Fibroblast of skin of back (primary cell): ENCODE measurements at places on chromosomes 6 and 20.

DNA sequence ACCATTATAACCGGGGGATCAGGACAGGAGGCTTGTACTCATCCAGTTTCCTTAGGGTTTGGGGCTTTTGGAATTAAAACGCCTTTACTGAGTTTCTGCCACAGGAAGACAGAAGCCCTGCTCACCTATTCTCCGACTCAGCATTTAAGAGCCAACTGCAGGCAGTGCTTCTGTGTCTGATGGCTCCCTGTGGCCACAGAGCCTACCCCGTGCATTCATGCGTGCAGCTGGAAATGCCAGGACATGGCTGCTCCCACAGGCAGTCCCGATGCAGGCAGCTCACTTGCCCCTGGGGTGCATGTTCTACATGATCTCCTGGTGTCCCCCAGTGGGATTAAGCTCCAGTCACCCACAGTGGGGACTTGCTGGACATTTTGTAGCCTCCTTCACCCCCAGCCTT lies 22.2 kb downstream of the ZNF831 start:
- DNase-seq, result no peak

GRCh38 chr20:50980071-50980681 lies 21.6 kb downstream of the MOCS3 start:
- DNase-seq, result peak; percentile 99

DNA sequence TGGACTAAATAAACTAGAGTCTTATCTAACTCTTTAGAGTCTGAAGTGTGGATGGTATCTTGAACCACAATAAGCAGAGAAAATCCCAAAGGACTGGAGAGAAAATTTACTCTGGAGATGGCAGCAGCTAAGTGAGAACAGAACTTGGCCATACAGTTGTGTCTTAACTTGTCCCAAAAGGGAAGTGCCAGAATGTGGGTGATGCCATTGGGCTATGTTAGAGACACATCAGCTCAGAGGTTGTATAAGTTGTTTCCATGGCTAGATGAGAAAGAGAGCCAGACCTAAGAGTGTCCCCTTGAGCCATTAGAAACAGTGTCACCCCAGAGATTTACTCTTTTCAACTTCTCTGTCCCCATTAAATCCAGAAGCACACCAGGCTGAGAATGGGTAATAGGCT lies 36.2 kb downstream of the FOXO3 start:
- DNase-seq, result no peak

GRCh38 chr6:117536317-117536716 lies 53.8 kb downstream of the DCBLD1 start:
- DNase-seq, result no peak

DNA sequence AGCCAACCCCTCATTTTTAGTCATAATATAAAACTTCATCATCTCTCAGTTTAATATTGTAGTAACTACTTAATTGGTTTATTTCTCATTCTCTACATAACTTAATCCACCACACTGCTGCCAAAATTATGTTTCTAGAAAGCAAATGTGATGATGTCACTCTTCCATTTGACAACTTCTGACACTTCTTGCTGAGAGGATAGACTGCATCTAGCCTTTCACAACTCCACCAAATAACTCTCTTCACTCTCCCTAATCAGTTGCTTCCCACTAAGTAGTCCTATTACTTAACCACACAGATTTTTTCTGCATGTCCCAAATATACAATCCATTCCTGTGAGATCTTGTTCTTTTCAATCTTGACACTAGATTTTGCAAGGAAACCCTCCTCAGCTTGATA lies 951.3 kb downstream of the EPHA7 start:
- no peak for DNase-seq

- DNase-seq, result no peak
Observed at GRCh38 chr6:37874726-37875125, 55.2 kb downstream of the ZFAND3 start.

- DNase-seq, result no peak
Observed at GRCh38 chr6:167682125-167682524, 144.6 kb upstream of the AFDN start.

GRCh38 chr20:37527638-37528445 lies at the start of gene BLCAP:
BLCAP (minus strand) TSS chr20:37527876; CDS start chr20:37519174, 8,702 bp downstream.
- DNase-seq, result peak; percentile 84

DNA sequence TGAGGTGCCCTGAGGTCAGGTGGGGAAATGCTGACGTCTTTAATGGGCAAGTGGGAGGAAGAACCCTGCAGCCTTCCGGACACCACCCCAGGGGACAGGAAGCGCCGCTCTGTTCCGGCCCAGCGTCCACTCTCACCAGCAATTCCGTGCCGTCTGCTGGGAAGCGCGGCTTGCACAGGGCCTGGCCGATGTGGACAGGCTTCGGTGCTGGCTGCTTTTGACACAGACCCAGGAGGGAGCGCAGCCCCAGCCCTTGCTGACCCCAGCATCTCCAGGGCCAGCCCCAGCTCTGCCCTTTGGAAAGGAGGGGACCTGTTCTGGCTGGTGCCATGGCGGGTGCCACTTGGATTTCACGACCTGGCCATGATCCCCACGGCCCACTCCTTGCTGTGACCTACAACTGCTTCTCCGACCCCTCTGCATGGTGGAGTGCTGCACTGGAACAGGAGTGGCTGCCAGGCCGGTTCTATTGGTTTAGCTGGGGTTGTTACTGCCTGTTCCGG lies 123.2 kb downstream of the DLL1 start:
- DNase-seq, result no peak

- DNase-seq, result no peak
Observed at GRCh38 chr20:33407251-33407650, 5.9 kb upstream of the CDK5RAP1 start.

DNA sequence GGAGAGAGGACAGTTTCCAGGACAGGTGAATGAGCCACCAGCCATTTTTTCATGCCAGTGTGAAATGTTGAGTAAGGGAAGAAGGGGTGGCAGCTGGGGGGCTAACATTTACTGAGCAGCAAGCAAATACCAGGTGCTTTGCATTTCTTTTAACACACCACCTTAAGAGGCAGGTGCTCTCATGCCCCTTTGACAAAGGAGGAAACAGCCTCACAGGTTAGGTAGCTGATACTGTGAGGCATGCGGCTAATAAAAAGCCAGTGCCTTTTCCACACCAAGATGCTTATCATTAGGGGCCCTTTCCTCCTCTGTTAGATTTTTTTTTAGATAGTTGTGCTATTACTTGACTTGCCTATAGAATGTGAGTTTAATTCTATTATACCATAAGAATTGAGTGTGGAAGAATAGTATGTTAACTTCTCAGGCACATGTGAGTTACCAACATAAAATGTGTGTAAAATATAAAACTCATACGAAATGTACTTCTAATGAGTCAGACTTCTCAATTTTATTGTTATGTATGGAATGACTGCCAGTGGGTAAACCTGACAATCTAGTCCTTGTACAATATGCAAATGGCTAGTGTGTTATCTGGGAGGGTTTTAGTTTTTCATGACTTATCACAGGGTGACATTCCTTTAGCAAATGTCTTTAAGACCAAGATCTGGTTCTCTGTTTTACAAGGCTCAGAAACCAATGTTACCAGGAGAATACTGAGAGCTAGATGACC lies 260.0 kb downstream of the TMEM242 start:
- peak; percentile 59 for DNase-seq

DNA sequence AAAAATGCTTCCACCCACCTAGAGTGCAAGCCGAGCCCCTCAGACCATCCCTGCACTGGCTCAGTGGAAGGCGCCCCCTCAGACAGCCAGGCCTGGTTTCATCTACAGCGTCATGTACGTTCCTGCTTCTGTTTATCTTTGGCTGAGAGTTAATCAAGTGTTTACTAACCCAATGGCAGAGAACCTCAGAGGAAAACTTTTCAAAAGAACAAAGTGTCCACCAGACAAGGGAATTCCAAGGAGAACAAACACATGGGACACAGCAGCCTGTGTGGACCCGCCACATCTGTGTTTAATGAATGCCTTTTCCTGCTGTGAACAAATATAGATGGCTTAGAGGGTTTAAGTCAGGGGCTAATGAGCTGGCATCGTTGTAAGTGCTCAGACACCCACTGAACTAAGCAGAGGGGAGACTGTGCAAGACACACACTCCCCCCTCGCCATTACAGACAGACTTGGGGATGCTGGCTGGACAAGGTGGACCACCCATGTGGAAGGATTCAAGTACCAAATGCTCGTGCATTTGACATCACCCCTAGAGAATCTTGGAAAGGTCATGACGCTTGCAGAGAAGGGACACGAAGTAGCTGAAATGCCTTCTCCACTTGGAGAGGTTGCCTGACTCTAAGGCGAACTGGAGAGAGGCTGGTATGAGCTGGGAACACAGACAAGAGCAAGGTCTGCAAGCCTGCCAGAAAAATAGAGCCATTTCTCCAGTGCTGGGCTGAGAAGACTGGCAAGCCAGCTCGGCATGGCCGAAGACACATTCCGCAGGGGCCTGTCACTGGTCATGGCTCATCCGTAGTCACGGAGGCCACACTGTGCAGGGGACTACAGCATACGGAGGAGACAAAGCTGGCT lies 53.5 kb upstream of the NXT1 start:
- peak; percentile 84 for DNase-seq

GRCh38 chr6:35041086-35041861 lies 99.9 kb downstream of the TCP11 start:
- DNase-seq, result no peak

DNA sequence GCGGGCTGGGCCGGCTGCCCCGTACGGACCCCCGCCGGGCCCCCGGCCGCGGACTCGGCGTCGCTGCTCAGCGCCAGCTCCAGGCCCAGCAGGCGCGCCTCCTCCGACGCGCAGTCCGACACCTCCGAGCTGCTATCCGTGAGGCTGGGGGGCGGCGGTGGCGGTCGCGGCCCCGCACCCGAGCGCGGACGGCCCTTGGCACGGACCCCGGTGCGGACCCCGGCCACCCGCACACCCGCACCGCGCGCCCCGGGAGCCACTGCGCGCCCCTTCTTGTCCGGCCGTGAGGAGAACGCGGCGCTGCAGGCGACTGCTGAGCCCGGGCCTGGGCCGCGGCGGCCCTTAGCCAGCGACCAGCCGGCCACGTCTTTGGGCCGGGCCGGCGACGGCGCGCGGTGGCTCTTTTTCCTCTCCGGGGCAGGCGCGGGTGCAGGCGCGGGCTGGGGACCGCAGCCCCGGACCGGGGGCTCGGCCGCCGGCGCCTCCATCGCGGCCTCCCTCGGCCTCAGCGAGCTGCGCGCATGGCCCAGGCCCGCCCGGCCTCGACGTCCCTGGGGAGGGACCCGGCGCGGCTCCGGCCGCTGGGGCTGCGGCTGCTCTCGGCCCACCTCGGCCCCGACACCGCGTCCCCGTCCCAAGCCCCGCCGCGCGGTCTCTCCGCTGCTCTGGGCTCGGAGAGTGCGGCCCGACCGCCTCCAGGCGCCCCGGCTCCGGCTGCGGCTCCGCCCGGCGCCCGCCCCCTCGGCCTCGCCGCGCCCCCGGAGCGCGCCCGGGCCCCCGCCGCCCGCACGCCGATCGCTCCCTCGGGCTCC lies 12.9 kb upstream of the TLDC2 start:
- DNase-seq, result no peak

DNA sequence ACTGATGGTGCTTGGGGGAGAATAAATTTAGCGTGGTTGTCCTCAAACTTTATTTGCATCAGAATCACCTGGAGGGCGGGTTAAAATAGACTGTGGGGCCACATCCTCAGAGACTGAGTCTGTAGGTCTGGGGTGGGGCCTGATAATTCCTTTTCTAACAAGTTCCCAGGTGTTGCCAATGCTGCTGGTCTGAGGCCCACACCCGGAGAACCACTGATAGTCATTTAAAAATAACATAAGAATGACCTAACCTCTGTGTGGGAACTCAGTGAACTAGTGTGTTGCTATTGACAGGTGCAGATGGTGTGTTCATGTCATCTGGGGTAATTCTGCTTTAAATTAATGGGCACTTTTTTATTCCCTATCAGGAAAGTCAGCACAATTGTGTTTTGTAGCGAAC lies 64.8 kb downstream of the RTN4IP1 start:
- DNase-seq, result no peak

DNA sequence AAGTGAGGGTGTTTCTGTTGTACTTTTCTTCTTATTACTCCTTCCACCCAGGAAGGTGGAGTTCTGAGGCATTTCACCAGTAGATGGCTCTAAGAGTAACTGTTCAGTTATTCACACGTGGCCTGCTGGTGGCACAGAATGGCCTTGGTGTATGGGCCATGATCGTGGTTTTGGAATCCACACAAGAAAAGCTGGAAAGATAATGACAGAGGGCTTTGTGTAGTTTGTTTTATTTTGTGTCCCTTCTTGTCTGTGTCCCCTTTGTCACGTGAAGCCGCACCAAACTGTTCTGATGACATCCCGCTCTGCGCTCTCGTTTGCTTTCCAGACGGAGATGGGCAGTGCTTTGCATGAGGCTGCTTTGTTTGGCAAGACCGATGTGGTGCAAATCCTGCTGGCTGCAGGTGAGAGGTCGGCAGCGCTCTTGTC lies 93.4 kb downstream of the ANKS1A start:
- peak; percentile 53 for DNase-seq

DNA sequence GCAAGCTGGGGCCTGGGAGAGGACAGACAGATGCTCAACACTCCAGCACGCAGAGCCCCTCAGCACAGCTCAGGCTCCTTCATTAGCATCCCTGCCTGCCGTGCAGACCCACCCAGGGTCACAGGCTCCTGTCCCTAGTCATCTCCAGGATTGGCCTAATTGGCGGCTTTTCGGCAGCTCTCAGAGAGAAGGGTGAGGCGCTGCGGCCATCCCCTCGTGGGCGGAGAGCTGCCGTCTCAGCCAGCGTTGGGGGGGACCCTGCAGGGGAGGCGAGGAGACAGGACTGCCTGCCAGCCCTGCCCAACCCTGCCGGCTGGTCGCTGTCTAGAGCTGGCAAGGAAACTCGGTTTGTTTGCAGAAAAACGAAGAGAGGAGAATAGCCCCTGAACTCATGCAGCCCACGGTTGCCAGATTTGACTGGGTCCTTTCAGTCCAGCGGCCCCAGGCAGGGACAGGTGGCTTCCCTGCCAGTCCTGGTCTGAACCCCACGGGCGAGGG lies 26.8 kb downstream of the BHLHE23 start:
- no peak for DNase-seq

GRCh38 chr6:131949909-131950766 lies 1.0 kb downstream of the CCN2 start:
- DNase-seq, result peak; percentile 86

DNA sequence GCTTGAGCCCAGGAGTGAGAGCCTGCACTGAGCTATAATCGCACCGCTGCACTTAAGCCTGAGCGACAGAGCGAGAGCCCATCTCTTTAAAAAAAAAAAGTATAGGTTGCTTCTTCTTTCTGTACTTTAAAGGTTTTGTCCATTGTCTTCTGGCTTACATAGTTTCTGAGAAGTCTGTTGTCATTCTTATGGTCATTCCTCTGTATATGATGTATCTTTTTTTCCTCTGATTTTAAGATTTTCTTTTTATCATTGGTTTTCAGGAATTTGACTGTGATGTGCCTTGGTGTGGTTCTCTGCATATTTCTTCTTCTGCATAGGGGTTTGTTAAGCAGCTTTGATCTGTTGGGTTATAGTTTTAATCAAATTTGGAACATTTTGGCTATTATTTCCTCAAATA lies 29.1 kb downstream of the QRSL1 start:
- peak; percentile 4 for DNase-seq
